Thymus (tissue), 14 donors: ENCODE measurements at places on chromosomes 1 and 21. TPM values are rescaled to one million over a fixed set of nuclear protein-coding genes. Genes with fewer than 3 reads are reported as not detected.

GRCh38 chr1:26411624-26412074, 1.0 kb downstream of the LIN28A start:
- H3K27me3 ChIP-seq, result peaks cover 81% of the 10 kb centered on the region
- H3K27ac ChIP-seq, result no peak overlapping the region
- H3K4me1 ChIP-seq, result peaks cover 10% of the 10 kb centered on the region

Gene ITLN2
- 2.1 TPM for polyA plus RNA-seq

DNA sequence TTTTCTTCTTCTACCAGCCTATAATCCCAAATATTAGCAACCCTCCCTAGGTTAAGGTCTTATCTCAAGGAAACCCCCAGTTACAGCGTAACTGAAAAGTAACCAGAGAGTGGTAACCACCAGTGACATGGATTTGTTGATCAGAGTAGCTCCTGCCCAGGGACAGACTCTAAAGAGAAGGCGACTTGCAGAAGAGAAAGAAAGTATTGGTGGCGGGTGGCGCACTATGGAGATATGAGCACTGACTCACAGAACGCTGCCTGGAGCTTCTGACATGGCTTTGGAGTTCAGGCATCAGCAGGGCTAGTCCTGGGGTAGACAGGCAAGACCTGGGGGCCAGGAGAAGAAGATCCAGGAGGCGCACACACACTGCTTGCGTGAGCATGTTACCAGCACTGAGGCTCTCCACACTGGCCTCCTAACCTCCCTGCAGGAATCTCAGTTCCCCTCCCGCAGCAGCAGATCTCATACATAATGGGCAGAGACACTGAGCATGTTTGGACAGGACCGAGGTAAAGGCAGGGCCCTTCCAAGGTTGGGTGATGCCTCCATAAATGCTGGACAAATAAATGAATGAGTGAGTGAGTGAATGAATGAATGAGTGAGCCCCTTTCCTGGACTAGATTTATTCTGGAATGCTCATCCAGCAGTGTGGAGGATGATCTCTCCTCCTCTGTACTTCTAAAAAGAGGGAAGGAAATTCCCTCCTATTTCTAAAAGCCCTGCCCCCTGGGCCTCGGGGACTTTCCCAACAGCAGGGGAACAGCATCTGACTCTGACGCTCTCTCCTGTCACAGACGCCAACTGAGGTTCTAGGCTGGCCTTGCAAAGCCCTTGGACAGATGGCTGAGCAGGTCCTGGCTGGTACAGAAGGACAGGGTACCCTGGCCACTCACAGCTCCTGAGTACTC, 175.5 kb downstream of the CLIC6 start:
- H3K4me3 ChIP-seq, result no peak overlapping the region
- peaks cover 69% of the 10 kb centered on the region for H3K36me3 ChIP-seq
- H3K27me3 ChIP-seq, result no peaks in the 10 kb centered on the region
- peaks cover 29% of the 10 kb centered on the region for H3K4me1 ChIP-seq
- H3K27ac ChIP-seq, result peak overlapping the region; percentile 70

DNA sequence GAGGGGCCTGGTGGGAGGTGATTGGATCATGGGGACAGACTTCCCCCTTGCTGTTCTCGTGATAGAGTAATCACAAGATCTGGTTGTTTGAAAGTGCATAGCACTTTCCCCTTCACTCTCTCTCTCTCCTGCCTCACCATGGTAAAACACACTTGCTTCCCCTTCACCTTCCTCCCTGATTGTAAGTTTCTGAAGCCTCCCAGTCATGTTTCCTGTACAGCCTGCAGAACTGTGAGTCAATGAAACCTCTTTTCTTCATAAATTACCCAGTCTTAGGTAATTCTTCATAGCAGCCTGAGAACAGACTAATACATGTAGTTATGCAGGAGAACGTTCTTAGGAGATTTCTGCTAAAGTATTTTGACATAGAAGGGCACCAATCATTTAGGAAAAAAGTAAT, 59.9 kb upstream of the FBXO28 start:
- DNase-seq, result no peak
- H3K36me3 ChIP-seq, result no peaks in the 10 kb centered on the region
- no peak overlapping the region for H3K4me3 ChIP-seq
- no peaks in the 10 kb centered on the region for H3K4me1 ChIP-seq
- H3K27me3 ChIP-seq, result no peaks in the 10 kb centered on the region

DNA sequence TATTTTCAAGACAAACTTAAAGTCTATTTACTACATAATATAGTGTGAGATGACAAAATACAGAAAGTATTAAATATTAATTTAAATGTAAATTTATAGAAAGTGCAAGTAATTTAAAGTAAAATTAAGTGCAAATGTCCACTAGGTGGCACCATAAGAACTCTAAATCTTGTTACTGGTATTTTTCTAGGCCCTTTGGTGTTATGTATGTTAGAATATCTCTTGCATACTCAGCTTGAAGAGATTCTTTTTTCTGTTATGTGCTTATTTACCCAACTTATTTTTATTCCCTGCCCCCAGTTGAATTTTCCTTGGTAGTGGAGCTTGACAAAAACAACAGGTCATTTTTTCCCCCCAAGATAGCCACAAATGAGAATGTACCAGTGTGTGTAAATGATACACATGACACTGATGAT, 71.5 kb downstream of the RPS6KC1 start:
- no peak overlapping the region for H3K27ac ChIP-seq
- DNase-seq, result peak; percentile 53
- no peaks in the 10 kb centered on the region for H3K27me3 ChIP-seq
- H3K4me3 ChIP-seq, result no peak overlapping the region

DNA sequence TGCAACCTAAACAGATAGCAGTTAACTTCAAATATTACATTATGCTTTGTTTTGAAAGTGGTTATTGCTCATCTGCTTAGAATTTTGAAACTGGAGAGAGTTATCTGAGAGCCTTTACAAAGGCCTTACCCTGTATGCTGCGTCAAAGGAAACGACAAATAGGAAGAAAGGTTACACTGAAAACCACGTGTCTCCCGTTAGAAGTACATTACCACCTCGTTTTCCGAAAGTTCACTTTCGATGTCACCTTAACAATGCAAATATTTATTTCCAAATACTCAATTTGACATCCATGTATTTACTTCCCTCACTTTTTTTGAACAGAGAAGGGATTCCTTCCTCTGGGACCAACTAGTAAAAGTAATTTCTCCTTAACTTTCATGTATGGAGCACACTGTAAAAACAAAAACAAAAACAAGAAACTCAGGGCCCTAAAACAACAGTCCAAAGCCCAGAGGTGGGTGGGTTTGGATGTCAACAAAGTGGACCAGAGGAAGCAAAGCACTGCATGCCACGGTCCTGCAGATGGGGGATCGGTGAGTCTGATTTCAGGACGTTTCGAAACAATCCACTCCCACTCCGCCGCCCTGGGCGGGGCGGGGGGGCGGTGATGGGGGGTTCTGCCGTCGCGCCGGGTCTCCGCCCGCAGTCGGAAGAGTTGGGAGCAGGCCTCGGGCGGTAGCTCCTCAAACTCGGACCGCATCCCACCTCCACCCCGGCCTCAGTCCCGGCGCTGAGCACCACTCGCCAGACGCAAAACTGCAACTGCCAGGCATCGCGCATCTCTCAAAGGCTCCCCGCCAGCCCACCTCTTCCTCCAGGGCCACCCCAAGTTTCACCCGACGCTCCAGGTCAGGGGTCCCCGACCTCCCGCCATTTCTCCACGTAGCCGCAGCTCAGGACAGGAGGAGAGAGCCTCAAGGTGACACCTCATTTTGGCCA, 841 bp downstream of the ADSS2 start:
- no peaks in the 10 kb centered on the region for H3K36me3 ChIP-seq
- H3K27me3 ChIP-seq, result no peaks in the 10 kb centered on the region
- peak overlapping the region; percentile 96 for H3K27ac ChIP-seq
- peak overlapping the region; percentile 92 for H3K4me3 ChIP-seq
- peaks cover 8% of the 10 kb centered on the region for H3K4me1 ChIP-seq

DNA sequence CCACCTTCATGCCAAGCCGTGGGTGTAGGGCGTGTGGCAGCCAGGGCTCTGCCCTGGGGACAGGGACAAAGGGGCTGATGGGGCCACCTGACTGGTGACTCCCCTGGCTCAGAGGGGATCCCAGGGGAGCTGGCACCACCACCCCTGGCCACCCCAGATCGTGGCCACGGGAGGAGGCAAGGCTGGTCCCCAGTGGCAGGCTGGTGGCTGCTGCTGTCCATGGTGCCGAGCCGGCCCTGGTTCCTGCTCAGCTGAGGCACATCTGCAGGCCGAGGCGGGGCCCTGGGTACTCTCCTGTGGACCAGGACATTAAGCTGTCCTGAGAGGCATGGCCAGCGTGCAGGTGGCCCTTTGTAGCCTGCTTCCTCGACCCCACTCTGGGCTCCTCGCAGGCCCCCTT, 6.5 kb downstream of the PLCH2 start:
- no peak overlapping the region for H3K27ac ChIP-seq
- no peaks in the 10 kb centered on the region for H3K4me1 ChIP-seq
- no peaks in the 10 kb centered on the region for H3K36me3 ChIP-seq
- no peak overlapping the region for H3K4me3 ChIP-seq
- DNase-seq, result no peak

DNA sequence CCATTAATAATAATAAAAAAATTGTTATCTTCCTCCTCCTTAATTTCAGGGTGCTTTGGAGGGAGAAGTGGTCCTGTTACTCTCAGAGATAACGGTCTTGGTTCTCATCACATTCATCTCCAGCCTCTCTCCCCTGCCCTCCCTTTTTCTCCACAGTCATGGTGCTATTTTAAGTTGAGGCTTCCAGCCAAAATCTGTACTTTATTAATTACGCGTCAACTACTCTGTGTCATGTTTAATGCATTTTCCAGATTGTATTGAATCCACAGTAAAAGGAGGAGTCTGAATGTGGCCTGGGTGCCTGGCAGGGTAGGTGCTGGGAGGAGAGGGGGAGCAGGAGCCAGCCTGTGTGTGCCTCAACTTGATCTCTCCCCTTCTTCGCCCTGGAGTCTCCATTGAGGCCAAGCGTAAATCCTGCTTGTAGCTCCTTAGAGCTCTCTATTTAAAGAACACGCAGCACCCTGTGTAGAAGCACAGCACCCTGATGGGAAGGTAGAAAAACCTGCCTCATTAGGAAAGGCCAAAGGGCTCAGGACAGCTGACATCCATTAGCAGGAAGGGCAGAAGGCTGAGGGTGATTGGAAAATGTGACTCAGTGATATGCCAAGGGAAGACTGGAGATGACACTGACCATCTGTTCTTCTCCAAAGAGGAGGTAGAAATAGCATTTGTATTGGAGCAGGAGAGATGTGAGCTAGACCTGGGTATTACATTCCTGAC, 82.4 kb downstream of the PLXNA2 start:
- H3K27me3 ChIP-seq, result peaks cover 26% of the 10 kb centered on the region
- peaks cover 2% of the 10 kb centered on the region for H3K4me1 ChIP-seq
- no peak overlapping the region for H3K27ac ChIP-seq
- no peak overlapping the region for H3K4me3 ChIP-seq

Gene FCGR1A
- polyA plus RNA-seq, result 27.7 TPM

DNA sequence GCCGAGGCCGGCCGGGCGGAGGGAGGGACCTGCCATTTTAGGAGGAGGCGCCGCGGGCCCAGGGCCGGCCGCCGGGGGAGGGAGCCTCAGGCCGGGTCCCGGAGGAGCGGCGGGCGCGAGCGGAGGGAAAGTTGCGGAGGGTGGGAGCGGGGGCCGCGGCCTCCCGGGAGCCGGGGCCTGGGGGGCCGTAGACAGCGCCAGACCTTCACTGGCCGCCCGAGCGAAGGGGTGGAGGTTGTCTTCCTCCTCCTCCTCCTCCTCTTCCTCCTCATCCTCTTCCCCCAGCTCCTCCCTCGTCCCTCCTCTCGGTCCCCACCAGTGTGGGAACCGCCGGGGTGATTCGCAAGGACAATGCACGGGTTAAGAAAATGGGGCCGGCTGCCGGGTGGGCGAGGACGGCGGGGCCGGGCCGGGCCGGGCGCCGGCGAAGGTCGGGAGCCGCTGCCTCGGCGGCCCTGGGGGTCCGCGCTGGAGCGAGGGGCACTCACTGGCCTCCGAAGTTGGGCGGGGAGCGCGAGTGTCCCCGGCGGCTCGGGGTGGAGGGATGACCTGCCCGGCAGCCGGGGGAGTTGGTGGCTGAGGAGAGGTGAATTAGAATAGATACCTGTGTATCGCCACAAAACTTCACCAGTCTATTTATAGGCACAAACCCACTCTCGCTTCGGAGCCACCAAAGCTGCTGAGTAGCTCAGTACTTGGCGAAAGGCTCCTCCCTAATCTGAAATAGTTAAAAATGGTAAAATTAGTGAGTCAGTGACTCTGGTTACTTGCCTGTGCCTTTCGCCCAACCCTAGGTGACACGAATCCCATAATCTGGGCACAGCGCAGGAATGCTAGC, 1.3 kb downstream of the DYRK1A start:
- H3K4me1 ChIP-seq, result peaks cover 27% of the 10 kb centered on the region
- H3K27ac ChIP-seq, result peak overlapping the region; percentile 100
- no peaks in the 10 kb centered on the region for H3K36me3 ChIP-seq
- no peak for DNase-seq

DNA sequence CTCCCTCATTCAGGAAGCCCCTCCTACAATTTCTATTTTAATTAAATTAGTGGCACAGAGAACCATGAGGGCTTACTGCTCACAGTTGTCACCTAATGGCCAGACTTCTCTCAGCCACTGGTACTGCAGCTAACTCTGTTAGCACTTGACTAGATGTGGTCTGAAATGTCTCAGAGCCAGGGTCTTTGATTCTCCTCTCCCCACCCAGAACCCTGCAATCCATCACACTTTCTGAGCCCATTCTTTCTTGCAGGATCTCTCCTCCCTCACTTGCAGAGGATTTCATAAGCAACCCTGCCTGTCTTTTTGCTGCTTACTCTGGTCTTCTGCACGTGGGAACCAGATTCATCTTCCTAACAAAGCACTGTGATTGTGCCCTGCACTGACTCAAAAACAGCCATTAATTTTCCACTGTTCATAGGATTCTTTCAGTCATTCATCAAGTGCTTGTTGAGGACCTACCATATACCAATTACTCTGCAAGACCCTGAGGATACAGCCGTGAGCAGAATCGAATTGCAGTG, 108.4 kb downstream of the EDEM3 start:
- no peaks in the 10 kb centered on the region for H3K36me3 ChIP-seq
- H3K4me1 ChIP-seq, result no peaks in the 10 kb centered on the region
- H3K4me3 ChIP-seq, result no peak overlapping the region
- no peak for DNase-seq

DNA sequence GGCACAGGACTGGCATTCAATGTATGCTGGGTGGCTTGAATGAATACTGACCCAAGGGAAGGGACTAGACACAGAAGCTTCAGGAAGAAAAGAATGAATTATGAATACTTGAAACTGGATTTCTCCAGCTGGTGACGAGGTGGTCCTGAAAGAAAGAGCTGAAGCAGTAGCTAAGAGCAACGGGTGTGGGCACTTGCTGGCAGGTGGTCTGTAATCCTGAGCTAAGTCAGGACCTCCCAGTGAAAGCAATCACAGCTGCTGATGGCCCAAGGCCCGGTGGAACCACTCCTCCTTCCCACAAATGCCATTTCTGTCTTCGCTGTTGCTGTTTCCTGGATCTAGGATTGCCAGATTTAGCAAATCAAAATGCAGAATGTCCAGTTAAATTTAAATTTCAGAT, 47.0 kb downstream of the NEK2 start:
- H3K4me3 ChIP-seq, result no peak overlapping the region
- no peak overlapping the region for H3K27ac ChIP-seq
- H3K27me3 ChIP-seq, result no peaks in the 10 kb centered on the region
- no peak for DNase-seq
- H3K4me1 ChIP-seq, result no peaks in the 10 kb centered on the region
- no peaks in the 10 kb centered on the region for H3K36me3 ChIP-seq

GRCh38 chr1:193404236-193404635, 217.8 kb upstream of the B3GALT2 start:
- no peak overlapping the region for H3K27ac ChIP-seq
- no peak overlapping the region for H3K4me3 ChIP-seq
- H3K4me1 ChIP-seq, result no peaks in the 10 kb centered on the region
- no peaks in the 10 kb centered on the region for H3K36me3 ChIP-seq
- no peak for DNase-seq
